WERI-Rb-1 (cell line): ENCODE measurements at places on chromosomes 3 and 15.

- DNase-seq = no peak
These were observed 27.5 kb downstream of the TAMM41 start for GRCh38 chr3:11819146-11819689.

DNA sequence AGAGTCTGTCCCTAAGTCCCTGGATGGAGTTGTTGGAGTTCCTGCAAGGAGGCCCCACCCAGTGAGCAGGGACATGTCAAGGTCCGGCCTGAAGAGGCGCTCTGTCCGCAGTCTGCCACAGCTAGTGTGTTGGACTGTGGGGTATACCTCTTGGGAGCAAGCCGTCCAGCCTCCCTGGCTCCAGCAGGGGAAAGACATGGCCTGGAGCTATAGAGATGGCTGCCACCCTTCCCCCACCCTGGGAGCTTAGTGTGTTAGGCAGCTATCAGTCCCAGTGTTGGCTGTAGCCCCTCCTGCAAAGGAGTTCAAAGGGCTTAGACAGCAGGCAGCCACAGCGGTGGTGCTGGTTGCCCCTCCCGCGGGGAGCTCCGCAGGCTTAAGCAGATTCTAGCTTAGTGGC is 20.3 kb downstream of the IMPG2 start:
- DNase-seq = no peak

GRCh38 chr3:115687721-115688120 is 64.4 kb downstream of the GAP43 start:
- no peak for DNase-seq

DNA sequence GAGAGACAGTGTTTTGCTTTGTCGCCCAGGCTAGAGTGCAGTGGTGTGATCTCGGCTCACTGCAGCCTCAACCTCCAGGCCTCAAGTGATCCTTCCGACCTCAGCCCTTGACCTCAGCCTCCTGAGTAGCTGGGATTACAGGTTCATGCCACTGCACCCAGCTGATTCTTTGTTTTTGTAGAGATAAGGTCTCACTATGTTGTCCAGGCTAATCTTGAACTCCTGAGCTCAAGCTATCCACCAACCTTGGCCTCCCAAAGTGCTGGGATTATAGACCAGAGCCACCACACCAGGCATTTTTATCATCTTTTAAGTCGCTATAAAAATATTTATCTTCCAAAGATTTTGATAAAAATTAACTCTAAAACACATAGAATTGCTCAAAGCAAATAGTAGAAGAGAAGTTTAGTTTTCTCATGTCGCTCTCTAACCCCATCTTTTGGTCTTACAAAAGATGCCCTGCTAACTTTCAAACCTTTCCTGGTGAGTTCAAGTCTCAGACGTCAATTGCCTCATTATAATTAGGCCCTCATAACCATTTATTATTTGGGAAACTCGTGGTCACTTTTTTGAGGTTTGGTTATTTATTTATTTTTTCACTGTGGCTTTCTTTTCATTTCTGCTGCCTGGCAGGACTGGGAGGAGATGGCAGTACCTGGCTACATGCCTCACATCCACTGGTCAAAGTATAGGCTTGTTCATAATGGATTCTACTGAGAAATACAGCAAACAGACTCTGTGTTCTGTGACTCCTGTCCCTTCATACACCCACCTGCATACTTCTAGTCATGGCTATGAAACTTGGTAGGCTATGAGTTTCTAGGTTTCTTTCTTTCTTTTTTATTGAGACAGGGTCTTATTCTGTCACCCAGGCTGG is 48.3 kb upstream of the DPPA4 start:
- DNase-seq = no peak

- DNase-seq = no peak
These were observed 211.3 kb downstream of the MINAR1 start for GRCh38 chr15:79643393-79643792.

DNA sequence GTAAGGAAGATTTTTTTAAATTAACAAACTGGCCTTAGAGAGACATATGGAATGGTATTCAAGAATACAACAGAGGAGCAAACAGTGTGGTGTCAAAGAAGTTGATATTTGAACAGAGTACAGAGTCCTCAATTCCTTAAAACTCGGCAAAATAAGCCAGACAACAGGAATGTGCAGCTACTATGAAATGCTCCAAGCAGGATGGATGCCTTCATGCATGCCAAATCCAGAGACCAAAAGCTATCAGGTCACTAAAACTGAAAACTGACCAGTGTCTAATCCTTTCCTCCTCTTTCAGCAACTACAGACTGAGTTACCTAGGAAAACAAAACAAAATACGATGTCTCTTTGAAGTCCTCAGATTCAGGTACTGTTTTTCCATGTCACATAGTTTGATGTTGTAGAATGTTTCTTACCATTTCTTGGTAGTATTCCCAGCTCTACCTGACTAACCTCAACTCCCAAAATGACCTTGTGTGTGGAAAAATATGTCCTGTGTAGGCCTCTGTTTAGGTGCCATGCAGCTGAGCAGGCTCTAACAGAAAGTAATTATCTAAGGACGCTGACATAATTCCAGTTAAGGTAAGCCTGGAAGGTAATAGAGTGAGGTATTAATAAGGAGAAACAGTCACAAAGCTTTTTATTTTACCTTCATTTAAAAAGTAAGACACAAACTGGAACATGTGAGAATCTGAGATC is 46.9 kb downstream of the TBL1XR1 start:
- DNase-seq = no peak

- no peak for DNase-seq
These were observed 92.1 kb upstream of the TNFSF10 start for GRCh38 chr3:172615296-172615695.

DNA sequence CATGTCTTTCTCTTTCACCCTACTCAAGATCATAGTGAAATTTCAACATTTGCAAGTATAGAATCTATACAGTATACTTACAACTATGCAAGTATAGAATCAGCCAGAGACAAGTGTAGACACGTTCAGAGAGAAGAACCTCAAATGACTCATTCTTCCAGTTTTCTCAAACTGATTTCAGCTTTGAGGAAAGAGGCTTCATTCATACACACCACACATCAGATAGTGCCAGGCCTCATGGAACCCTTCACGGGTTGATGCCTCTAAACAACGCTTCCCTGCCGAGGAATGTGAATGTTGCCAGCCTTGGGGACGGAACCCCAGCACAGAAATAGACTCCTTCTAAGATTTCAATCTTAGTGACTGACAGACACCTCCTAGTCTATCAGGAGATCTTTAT is 135.7 kb downstream of the FOXP1 start:
- DNase-seq = no peak

DNA sequence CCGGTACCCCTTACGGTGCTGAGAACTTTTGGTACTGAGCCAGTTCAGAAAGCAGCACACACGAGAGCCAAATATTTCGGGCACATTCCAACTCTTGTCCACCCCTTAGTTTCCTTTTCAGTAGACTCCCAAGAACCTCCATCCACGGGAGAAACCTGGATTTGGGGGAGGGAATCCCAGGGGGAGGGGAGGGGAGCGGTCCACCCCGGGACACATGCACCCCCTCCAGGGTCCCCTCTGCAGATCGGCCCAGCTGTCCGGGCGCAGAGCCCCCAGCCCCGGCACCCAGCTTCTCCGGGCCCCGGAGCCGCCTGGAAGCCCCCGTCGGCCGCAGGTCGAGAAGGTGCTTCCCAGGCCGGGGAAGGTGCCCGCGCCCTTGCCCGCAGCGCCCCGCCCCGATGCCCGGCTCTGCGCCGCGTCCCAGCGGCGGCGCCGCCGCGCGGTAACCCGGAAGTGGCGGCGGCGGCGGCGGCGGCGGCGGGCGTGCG is 455 bp upstream of the ABHD17C start:
- no peak for DNase-seq

DNA sequence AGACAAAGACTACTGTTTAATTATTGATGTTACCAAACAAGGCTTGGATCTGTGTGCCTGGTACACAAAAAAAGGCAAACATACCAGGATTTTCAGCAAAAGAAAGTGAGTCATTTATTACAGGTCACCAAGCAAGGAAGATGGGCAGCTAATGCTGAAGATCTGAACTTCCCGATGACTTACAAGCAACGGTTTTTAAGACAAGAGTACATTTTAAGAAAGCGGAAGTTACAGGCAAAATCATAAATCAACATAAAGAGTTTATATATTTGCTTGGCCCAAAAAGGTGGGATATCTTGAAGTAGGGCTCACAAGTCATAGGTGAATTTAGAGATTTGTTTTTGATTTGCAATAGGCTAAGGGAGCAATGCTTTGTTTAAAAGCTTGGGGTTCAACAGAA is 125.4 kb upstream of the SPATA16 start:
- no peak for DNase-seq

DNA sequence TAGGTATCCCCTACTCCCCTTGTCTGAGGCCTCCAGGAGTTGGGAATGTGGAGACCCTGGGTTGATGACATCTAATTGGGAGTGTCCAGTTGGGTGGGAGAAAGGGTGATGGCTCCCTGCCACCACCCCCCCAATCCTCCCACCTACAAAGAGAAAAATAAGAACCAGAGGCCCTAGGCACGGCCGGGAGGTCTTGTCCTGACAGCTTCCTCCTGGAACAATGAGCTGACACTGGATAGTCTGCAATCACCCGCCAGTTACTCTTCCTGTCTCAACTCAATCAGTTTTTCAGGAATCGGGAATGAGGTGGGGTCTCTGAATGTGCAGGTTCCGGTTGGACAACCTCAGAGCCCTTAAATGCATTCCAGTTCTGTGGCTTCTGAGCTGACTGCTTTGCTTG is 129.9 kb upstream of the MRPS22 start:
- no peak for DNase-seq

- no peak for DNase-seq
These were observed 9.4 kb downstream of the ZSCAN29 start for GRCh38 chr15:43361313-43361903.

DNA sequence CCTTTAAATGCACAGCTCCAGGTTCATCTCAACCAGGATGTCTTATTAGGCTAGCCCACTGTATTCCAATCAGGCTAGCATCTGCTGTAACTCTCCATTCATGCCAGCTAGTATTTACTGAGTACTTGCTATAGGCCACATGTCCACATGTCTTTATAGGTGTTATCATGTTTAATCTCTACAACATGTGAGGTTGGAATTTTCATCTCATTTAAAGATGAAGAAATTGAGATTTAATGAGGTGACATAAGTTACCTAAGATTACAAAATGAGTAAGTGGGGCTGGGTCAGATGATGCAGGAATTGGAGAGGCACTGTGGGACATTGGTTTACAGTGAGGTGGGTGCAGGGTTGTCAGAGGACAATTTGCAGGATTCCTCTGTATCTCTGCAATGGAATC is 2.9 kb downstream of the IFT122 start:
- DNase-seq = no peak

GRCh38 chr15:48695088-48695826 is 49.7 kb upstream of the FBN1 start:
- no peak for DNase-seq

GRCh38 chr3:137582484-137582883 is 181.6 kb upstream of the SOX14 start:
- DNase-seq = peak; percentile 80

- no peak for DNase-seq
These were observed 25.5 kb downstream of the SLC22A14 start for GRCh38 chr3:38307599-38307998.

DNA sequence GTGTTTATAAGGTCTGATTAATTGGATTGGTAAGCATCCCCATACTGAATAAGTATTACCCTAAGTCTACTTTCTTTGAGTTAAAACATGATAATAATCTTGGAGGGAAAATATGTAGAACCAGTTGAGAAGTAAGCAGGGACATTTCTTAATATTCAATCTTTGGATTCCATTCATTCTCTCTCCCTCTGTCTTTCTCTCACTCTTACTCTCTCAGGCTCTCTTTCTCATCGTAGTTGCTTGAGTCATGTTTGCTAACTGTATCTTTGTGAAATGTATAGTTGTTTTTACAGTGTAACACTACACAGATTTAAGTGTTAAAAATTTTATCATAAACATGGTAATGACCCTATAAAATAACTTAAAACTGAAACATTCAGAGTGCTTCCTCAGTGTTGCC is 163.8 kb downstream of the RSRC1 start:
- DNase-seq = no peak

- no peak for DNase-seq
These were observed 52.7 kb upstream of the SPTSSB start for GRCh38 chr3:161423911-161424522.

DNA sequence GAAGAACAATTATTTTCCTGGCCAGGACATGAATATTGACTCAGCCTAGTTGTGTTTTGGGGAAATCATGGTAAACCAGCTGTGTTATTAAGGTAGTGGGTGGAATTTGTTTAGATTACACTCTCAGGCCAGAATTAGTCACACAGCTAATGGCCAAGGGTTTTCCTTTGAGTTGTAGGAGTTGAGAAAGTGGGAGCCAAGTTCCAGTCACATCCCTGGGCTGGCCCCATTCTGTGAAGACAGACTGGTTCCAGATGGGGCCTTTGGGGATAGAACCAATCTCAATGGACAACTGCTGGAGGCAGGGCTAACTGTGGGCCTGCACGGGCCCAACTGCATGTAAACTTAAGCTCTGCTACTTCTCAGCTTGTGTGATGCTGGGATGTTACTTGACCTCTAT is 1.4 kb upstream of the RASL12 start:
- no peak for DNase-seq

DNA sequence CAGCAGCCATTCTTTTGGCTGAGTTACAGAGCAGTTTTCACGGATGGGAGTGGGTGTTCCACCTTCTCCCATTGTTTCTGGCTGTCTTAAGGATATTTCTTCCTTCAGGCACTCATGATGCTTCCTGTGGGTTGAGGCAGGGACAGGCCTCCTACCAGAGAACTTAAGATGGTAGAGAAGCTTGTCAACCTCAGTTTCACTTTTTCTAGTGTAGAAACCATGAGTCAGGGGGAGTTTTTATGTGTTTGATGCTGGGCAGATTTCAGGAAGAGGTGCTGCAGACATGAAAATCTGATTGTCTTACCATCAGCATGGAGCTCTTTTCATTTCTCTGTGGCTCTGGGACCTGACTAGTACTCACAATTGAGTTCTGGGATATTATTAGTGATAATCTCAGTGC is 48.7 kb upstream of the VEPH1 start:
- no peak for DNase-seq

GRCh38 chr3:21979706-21980105 is 228.7 kb upstream of the ZNF385D start:
- DNase-seq = no peak

- no peak for DNase-seq
These were observed 169.1 kb upstream of the ZPLD1 start for GRCh38 chr3:102265720-102266119.

- no peak for DNase-seq
These were observed 34.7 kb downstream of the TMEM158 start for GRCh38 chr3:45191424-45191823.

GRCh38 chr15:90618330-90619125 is 88.8 kb downstream of the CRTC3 start:
- no peak for DNase-seq

DNA sequence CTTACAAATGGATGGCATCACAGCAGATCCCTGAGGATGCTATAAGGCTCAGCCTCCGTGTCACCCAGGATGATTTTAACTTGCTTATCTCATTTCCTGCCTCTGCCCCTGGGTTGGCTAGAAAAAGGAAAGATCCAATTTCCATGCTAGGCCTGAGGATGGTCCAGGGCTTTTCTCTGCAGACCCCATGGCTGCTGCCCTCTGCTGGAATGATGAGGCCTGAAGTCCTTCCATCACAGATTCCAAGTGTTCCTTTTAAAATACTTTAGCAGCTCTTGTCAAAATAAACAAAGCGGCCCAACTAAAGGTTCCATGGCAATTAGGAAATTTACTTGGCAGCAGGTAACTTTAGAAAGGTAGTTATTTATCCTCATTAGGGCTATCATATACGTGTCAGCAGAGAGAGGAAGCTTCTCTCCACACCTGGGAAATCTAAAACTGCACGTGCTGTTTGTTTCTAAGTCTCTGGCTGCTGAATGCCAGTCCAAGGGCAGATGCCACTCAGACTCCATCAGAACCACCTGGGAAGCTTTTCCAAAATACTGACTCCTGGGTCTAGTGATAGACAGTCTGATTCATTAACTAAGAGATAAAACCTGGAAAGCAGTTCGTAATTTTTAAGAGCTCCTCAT is 401.9 kb upstream of the IL12A start:
- peak; percentile 41 for DNase-seq
